ENCODE measurements at places on chromosomes 7 and 10. TPM values are rescaled to one million over a fixed set of nuclear protein-coding genes. Genes with fewer than 3 reads are reported as not detected.

The FLNC gene
- 11.9 TPM for total RNA-seq

The HOXA6 gene
- total RNA-seq: not detected

The PDE6C gene
- total RNA-seq: not detected

The MMD2 gene
- total RNA-seq: 17.2 TPM

The FKBP6 gene
- not detected for total RNA-seq

The CTNNA3 gene
- 78.3 TPM for total RNA-seq

The NEURL1 gene
- 107 TPM for total RNA-seq

The TSPAN13 gene
- total RNA-seq: 103 TPM

The SPDYE18 gene
- 4.2 TPM for total RNA-seq

The CYP3A5 gene
- total RNA-seq: 0.65 TPM

The PAPOLB gene
- total RNA-seq: 0.43 TPM

The TWIST1 gene
- total RNA-seq: 6.5 TPM

The ITPRID1 gene
- total RNA-seq: 1.6 TPM

The GJC3 gene
- 0.53 TPM for total RNA-seq

The IGFBP1 gene
- not detected for total RNA-seq

The CRCP gene
- total RNA-seq: 35.8 TPM

The LRMDA gene
- 8.6 TPM for total RNA-seq

The AGR3 gene
- not detected for total RNA-seq

The ZNF365 gene
- 109 TPM for total RNA-seq

The CH25H gene
- 1.1 TPM for total RNA-seq

The PCDH15 gene
- total RNA-seq: 12.2 TPM

The CPA5 gene
- not detected for total RNA-seq

The CPA1 gene
- total RNA-seq: not detected

The ANKRD22 gene
- not detected for total RNA-seq

The MYO3A gene
- not detected for total RNA-seq

The MRPS33 gene
- total RNA-seq: 44.7 TPM

The GIMAP5 gene
- total RNA-seq: 7.9 TPM
